ENCODE measurements at places on chromosomes 2 and 18.

DNA sequence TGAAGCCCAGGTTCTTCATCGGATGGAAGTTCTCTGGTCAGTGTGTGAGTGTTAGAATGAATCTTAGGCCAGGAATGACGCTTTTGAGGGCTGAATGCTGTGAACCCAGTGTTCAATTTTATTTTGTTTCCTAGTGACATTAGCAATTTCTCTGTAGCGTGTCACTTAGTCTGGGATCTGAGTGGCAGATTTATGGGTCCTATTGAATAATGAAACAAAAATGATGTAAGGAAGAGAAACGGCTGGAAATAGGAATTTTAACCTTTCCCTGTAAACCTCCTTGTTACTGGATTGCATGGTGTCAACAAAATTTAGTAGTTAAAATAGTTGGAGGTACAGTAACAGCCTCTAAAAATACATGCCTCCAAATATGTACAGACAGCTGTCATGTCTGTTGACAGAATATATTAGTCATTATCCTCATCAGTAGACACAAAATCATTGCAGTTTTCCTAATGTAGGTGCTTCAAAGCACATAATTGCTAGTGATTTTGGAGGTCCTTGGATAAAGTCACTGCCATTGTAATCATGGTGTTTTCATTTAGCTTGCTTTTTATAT is 223.8 kb upstream of the SPRED2 start:
- no peak for DNase-seq

- DNase-seq: no peak
These were observed 2.8 kb downstream of the IRS1 start for GRCh38 chr2:226796840-226797288.

GRCh38 chr2:112996635-112997034 is 8.6 kb upstream of the IL36A start:
- peak; percentile 52 for DNase-seq

GRCh38 chr18:23585007-23585871 is 1.1 kb downstream of the NPC1 start:
- DNase-seq: no peak

GRCh38 chr2:42941633-42942176 is 149.3 kb upstream of the HAAO start:
- DNase-seq: no peak

- DNase-seq: no peak
These were observed 263.5 kb upstream of the LRRTM1 start for GRCh38 chr2:80568011-80568410.

DNA sequence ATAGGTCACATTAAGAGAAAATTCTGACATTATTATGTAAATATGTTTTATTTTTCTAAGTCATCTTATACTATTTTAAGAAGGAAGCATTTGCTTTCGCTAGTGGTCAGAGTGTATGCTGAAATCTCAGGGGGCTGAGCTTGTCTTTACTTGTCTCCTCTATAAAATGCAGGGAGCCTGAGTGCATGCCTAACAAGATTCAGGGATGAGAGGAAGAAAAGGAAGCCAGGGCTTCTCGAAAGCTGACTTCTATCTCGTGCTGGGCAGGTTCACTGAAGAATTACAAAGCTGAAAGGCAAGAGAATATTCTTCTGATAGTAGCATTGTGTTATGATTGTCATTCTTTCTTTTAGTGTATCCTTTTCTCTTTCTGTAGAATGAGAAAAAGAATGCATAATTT is 467.4 kb downstream of the SOX11 start:
- no peak for DNase-seq

DNA sequence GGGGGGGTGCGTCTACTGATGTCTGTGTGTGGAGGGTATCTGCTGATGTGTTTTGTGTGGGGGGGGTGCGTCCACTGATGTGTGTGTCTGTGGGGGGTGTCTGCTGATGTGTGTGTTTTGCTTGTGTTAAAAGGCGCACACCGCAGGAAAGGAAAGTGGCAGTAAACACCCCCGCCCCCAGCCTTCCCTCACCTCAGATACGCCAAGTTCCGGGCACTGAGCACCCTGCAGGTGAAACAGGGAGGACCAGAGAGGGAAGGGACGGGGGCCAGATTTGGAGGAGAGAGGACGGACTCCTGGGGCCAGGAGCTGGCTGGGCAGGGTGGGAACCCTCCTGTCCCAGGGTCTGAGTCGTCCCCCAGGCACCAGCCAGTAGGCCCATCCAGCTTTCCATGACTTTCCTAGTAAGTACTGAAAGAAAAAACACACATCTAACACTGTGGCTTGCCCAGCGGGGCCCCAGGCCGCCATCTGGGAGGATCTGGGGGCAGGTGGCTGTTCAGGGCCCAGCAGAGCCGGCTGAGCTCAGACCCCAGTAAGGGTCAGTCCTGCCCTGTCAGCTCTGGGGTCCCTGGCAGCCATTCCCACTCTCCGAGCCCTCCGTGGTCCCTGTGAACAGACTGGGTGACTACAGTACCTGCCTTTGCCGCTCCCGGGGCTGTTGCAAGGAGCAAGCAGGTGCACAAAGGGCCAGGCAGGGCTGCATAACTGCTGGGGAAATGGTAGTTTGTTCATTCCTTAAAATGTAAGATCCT is 126.9 kb downstream of the NFATC1 start:
- peak; percentile 47 for DNase-seq

GRCh38 chr2:75561566-75562512 is 1.1 kb upstream of the EVA1A start:
- no peak for DNase-seq

DNA sequence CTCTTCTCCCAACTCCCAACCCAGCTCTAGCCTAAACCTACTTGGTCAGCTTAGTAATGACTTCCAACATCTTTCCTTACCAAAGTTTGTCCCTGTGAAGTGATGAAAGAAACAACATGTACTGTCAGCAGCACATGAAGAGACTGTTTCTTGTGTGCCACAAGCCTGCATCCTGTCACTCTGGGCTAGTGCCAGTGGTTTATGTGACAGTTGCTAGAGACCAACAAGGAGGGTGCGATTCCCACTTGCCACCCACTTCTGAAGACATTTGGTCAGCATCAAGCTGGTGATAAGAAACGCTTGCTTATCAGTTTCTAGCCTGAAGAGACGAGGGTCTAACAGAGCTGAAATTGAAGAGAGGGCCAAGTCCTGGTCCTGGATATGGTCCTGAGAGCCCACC is 132.6 kb downstream of the COL4A4 start:
- DNase-seq: no peak

GRCh38 chr18:42564761-42565160 is 550.7 kb downstream of the RIT2 start:
- DNase-seq: no peak

DNA sequence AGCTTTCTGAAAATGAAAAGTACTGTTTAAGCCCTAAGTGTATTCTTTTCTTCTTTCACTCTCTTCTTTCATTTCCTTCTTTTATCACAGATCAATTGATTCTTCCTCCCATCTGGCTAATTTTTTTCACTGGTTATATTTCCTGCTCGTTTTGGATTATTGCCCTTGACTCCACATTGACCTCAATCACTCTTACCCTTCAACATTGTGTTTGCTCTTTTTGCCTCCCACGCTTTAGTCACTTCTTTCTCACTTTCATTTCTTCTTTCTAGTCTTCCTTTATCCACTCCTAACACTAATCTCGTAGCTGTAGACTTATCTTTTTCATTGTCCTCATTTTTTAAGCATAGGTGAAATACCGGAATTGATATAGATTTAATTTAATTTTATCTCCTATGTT is 320.3 kb upstream of the VRK2 start:
- DNase-seq: no peak

DNA sequence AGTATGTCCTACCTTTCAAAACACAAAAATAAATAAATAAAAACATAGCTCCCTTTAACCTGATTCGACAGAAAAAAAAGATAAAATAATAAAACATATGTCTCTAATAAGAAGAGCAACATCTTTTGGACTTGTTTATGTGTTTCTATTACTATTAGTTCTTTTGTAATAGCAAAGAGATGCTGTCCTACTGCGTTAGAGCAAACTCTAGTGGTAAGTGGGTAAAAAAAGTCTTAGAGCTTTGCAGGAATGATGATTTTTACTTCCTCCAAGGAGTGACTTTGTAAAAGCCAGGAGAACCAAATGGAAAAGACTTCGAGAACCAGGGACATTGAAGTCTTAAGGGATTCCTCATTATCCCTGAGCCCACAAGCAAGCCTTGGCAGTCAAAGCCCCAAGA is 450.1 kb downstream of the METTL4 start:
- no peak for DNase-seq

- DNase-seq: no peak
These were observed 31.8 kb downstream of the METAP1D start for GRCh38 chr2:172031536-172031935.
